ENCODE measurements at places on chromosomes 12 and 14.

DNA sequence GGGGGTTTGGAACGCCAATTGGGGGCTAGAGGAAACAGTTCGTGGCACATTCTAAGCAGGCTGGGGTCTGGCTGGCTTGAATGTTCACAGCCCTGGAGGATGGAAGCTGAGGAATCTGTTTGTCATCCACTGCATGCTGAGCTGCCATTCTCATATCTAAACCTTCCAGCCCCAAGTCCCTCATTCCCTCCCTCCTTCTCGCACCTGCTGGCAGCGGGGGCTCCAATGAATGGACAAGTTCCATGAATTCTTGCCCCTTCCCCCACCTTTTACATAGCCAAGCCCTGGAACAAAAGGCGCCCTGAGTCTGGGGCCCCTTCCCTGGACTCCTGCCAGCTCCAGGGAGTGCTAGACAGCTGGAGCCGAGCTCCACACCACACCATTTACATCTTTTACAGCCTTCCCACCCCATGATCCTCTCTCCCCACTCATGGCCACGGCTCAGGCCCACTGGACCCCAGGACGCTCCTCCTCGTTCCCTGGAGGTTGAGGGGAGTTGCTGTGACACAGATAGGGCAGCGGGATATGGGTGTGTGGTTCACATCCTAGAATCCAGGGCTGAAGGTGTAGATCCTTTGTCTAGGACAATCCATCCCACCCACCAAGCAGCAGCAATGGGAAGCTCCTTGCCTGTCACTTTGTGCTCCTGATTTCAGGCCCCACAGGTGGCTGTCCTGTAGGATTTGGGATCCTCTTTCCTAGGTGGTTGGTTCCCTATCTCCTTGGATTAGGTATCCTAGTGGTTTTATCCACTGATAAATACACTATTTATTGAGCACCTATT is 21.7 kb upstream of the VRTN start:
- no peak for DNase-seq

GRCh38 chr12:94405413-94406116 is 54.1 kb downstream of the CEP83 start:
- DNase-seq: no peak

- DNase-seq: no peak
Measured at GRCh38 chr12:105954951-105955931, 183.5 kb downstream of the NUAK1 start.

DNA sequence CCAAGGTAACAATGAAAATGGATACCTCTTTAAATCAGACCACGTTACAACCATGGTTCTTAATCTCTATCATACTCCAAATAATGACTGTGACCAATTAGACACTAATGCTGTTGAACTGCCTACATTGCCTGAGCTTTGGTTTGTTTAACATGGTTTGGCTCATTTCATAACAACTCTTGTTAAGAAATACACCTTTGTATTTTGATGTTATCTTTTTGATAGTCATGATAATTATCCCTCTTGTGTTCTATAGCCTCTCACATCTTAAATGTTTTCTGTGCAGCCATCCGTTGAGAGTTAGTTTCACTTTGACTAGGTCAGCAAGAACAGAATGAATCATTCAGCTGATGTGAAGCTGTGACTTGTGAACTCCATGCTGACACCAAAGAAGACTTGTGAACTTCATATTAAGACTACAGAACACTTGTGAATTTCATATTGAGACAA is 75.5 kb upstream of the RERGL start:
- peak; percentile 89 for DNase-seq

GRCh38 chr12:76697849-76698248 is 66.1 kb upstream of the ZDHHC17 start:
- DNase-seq: no peak

DNA sequence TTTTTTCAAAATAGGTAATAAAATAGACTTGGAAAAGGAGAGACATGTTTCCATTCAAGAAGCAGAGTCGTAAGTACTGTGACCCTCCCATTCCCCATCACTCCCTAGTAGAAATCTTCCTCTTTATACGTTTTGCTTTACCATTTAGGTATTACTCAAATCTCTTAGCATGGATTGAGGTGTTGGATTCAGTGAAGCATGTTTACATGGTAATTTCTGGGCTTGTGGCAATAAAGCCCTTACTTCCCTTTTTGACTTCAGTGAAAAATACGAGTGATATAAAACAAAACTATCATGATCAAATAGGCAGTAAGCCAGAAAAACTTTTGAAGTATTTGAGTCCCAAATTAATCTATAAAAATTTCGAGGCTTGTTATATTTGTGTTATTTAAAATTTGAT is 27.4 kb downstream of the RAB21 start:
- no peak for DNase-seq

GRCh38 chr12:14279845-14280244 is 85.6 kb upstream of the ATF7IP start:
- no peak for DNase-seq

DNA sequence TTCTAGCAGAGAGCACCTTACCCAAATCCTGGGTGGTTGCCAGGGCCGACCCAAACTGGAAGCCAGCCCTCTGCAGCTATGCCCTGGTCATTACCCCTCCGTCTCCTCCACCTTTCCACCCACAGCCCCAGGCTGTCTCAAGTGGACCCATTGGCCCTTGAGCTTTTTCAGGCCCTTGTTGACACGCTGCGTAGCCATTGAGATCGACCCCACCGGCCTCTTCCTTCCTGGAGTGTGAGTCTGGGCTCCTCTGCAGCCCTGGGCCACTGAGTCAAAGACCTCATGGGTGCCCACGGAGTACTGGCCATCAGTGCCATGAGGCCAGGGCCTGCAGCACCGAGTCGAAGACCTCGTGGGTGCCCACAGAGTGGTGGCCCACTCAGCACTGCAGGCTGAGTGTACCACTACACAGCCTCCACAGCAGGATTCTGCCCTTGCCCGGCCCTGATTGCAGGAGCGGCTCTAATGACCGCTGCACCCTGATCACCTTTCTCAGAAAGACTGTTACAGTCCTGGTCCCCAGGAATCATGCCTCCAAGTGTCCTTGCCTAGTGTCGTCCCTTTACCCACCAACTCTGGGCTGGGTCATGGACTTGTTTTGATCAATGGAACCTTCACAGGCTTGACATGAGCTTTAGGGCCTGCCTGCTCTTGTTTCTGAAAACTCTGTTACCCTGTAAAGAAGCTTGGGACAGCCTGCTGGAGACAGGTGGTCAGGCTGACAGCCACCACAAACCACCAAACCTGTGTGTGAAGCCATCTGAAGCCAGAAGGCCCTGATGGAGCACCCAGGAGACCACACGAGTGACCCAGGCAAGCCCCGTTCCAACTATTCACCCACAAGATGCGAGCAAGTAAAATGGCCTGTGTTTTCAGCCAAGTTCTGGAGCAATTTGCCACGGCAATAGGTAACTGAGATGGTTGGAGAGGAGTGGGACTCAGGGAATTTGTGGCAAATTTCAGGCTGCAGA is 39.6 kb upstream of the TRAF3 start:
- no peak for DNase-seq

- no peak for DNase-seq
Measured at GRCh38 chr12:52772772-52773171, 4.4 kb downstream of the KRT76 start.

GRCh38 chr14:76581592-76581991 is 179.7 kb upstream of the VASH1 start:
- DNase-seq: no peak

- DNase-seq: peak; percentile 57
Measured at GRCh38 chr12:95218150-95219133, 835 bp downstream of the VEZT start.

GRCh38 chr14:26255213-26255612 is 342.6 kb downstream of the NOVA1 start:
- no peak for DNase-seq

DNA sequence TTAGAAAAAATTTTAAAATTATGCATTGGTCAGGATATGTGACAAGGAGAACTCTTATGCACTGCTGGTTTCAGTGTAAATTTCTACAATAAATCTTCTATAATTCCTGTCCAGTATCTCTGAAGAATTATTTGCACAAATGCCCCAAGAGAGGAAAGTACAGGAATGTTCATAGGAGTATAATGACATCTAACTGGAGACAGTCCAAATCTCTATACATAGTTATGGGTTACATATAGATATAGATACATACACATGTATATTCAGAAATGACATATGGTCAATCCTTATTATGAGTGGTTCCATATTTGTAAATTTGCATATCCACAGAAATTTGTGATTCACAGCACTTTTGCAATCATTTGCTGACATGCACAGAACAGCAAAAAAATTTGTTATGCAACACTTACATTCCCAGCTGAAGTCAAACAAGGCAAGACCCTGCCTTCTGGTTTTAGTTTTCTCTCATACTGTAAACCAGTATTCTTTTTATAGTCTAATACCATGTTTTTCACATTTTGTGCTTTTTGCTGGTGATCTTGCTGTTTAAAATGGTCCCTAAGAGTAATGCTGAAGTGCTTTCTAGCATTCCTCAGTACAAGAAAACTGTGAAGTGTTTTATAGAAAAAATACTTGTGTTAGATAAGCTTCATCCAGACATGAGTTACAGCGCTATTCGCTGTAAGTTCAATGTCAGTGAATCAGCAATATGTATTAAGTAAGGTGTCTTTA is 103.8 kb downstream of the SLC16A7 start:
- no peak for DNase-seq

GRCh38 chr12:117646520-117646919 is 285.1 kb upstream of the NOS1 start:
- DNase-seq: no peak

GRCh38 chr12:108914121-108914531 is 34.2 kb downstream of the DAO start:
- DNase-seq: no peak

Measured in activated CD4-positive, alpha-beta T cell treated with anti-CD3 and anti-CD28 coated beads, Interleukin-2, Interleukin-4, amounts not matched to agents 100 ng/mL and 50 ng/mL, durations not matched to agents 16 hours and 8 hours (primary cell).